ENCODE measurements at places on chromosomes 12 and 14.
A peak's percentile ranks its signal among the peaks of the same experiment; 100 is the strongest.

DNA sequence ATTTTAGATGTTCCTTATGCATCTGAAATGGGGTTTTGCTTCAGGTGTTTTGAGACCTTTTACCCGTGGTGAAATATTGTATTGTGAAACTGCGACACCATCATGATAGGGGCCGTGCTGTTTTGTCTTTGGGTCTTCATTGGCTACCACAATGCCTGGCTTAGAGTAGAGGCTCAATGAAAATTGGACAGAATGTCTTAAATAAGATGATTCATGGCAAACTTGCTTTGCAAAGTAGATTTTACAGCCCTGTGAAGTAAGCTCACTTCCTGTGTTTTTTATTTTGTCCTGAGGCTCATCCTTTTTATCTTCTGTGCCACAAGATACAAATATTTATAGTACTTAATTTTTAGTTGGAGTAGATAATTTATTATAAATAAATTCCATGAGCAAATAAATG lies 111.3 kb upstream of the FRMD6 start:
- DNase-seq, result no peak

DNA sequence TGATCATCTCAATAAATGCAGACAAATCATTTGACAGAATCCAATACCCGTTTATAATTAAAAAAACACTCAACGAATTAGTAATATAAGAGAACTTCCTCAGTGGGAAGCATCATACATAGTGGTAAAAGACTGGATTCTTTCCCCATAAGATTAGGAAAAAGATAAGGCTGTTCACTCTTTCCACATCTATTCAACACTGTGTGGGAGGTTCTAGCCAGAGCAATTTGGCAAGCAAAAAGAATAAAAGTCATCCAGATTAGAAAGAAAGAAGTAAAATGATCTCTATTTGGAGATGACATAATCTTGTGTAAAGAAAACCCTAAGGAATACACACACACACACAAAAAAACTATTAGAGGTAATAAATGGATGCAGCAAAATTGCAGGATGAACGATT lies 38.4 kb downstream of the YEATS4 start:
- no peak for DNase-seq

GRCh38 chr12:12474471-12474928 lies 88.2 kb downstream of the DUSP16 start:
- DNase-seq, result no peak

GRCh38 chr14:73325630-73326299 lies 88.5 kb downstream of the PAPLN start:
- DNase-seq, result no peak

GRCh38 chr12:4269279-4269991 lies 4.1 kb upstream of the CCND2 start:
- DNase-seq, result peak; percentile 23

GRCh38 chr12:112340230-112340629 lies 42.0 kb downstream of the HECTD4 start:
- no peak for DNase-seq

DNA sequence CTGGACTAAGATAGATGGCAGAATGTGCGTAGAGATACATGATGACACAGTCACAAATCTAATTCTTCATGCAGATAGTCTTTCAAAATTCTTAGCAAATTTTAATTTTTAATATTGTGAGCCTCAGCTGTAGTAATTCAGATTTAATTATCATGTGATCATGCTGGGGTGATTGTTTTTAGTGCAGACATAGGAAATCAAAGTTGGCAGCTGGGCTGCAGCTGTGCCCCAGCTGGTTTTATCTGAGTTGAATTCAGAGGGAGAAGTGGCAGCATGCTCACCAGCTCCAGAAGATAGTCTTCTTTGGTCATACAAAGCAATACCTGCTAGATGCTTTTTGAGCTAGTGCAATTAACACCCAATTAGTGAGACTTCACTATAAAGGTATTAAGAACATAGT lies 292.9 kb downstream of the RAD51B start:
- no peak for DNase-seq

GRCh38 chr14:60323199-60323896 lies 74.3 kb downstream of the PPM1A start:
- no peak for DNase-seq

Measured in SIG-M5 (cell line).